ENCODE measurements at places on chromosomes 5 and 9. TPM values are rescaled to one million over a fixed set of nuclear protein-coding genes. Genes with fewer than 3 reads are reported as not detected.

- peak; percentile 25 for DNase-seq
These were observed 603.3 kb downstream of the KIF4B start for GRCh38 chr5:155616779-155617392.

DNA sequence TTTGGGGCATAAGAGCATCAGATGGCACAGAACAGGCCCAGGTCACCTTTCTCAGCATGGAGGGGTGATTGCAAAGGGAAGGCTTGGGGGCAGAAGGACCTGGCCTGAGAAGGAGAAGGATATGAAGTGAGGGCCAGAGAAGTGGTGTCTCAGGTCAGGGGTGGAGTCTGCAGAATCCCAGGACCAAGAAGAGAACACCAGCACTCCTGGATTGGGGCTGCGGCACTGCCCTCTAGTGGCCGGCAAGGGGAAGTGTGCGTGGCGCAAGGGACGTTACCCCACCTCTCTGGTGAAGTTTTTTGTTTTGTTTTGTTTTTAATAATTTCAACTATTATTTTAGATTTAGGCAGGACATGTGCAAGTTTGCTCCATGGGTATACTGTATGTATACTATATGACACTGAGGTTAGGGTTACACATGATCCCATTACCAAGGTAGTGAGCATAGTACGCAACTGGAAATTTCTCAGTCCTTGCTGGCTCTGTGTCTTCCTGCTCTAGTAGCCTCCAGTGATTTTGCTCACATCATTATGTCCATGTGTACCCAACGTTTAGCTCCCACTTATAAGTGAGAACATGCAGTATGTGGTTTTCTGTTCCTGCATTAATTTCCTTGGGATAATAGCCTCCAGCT lies 1548.6 kb downstream of the EFNA5 start:
- DNase-seq: no peak

GRCh38 chr5:141680751-141681201 lies 1.3 kb downstream of the ARAP3 start:
- DNase-seq: no peak

- no peak for DNase-seq
These were observed 472.3 kb downstream of the HINT1 start for GRCh38 chr5:130692770-130693169.

Gene GFPT2
- 0.34 TPM for total RNA-seq

Gene PCDHGA9
- total RNA-seq: 0.16 TPM

All from activated T-cell treated with anti-CD3 and anti-CD28 coated beads, Interleukin-2, amount 50 U/mL, for 4 hours (primary cell).